ENCODE measurements at places on chromosomes 12 and 14.

GRCh38 chr12:5173511-5174011 lies 129.9 kb downstream of the KCNA5 start:
- no peak for DNase-seq

DNA sequence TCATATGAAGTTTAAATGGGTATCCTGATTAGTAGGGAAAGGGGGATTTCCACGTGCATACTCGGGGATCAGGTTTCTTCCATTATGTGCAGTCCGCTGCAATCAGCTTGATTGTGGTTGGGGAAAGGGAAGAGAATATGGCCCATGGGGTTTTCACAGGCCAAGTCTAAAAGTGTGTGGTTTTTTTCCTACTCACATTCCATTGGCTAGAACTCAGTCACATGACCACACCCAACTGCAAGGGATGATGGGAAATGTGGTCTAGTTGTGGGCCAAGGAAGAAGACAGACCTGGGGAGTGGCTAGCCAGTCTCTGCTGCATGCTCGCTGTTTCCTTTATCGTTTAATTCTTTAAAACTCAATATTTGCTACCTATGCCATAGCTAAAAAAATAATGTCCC lies 105.1 kb downstream of the PRIMA1 start:
- no peak for DNase-seq

DNA sequence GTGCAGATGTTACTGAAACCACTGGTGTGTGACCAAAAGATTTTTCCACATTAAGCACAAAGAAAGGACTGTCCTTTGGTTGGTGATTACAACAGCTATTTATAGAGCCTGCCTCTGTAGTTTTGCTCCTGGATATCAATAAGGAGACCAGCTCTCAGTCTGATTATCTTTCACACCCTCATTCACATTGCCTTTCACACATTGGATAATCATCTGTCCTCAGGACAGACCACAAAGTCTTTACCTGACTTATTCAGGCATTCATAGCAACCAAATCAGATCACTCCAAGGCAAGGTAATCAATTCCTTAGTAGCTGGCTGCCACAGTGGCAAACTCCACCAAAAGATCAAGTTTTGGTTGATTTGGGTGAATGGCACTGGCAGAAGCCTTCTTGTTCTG lies 59.6 kb upstream of the CPSF6 start:
- no peak for DNase-seq

- no peak for DNase-seq
These were observed 327.2 kb downstream of the RAD51B start for GRCh38 chr14:68146818-68147217.

GRCh38 chr12:43159506-43159905 lies 392.5 kb downstream of the ADAMTS20 start:
- no peak for DNase-seq

DNA sequence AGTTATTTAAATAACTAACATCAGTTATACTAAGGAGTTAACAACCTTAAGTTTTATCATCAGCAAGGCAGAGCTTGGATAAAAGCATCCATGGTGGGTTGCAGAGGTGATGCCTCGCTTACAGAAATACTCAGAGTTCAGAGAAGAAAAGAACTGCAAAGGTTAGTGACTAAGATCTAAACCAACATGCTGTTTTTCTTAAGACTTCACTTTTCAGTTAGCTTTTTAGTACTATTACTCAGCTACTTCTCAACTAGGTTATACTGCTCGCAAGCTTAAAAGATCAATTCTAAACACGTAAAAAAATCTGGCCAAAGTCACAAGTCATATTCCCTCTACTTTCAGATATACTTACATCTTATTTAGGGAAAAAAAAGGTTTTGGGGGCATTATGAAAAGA lies 2.8 kb downstream of the PPP1CC start:
- no peak for DNase-seq

- no peak for DNase-seq
These were observed 378.8 kb upstream of the SOX5 start for GRCh38 chr12:24328261-24328660.

- no peak for DNase-seq
These were observed 20.5 kb downstream of the FOXN4 start for GRCh38 chr12:109288571-109288970.

DNA sequence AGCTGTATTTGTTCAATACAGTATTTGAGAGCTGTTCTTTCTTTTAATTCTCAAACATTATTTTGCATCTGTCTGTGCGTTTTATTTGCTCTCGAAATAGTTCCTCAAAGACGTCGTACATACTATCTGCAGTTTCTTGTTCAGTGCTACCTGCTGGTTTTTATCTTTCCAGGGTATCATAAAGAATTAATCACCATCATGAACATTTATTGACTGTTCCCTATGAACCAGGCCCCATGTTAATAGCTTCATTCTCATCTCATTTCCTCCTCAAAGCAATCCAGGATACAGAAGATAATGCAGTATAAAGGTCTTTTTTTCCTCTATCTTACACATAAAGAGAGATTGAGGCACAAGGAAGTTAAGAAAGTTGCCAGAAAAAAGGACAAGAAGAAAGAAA lies 211.8 kb downstream of the DACT1 start:
- no peak for DNase-seq

GRCh38 chr12:617304-617915 lies 45.8 kb downstream of the NINJ2 start:
- DNase-seq = no peak

DNA sequence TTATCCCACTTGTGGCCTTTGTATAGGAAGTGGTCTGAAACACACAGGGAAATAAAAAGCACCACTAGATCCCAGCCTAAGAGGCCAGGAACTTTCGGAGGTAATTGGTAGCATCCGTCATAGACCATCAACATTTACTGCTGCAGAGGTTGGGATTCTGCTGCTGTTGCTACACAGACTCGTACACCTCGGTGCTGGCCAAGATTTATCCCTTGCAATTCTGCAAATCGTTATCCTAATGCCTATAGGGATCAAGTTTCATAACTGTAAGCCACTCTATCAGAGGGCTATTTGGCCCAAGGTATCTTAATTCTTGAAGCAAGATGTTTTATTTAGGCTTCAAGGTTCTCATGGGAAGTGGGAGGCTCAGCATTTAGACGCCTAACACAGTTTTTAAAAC lies 913.6 kb downstream of the GALC start:
- DNase-seq = no peak

DNA sequence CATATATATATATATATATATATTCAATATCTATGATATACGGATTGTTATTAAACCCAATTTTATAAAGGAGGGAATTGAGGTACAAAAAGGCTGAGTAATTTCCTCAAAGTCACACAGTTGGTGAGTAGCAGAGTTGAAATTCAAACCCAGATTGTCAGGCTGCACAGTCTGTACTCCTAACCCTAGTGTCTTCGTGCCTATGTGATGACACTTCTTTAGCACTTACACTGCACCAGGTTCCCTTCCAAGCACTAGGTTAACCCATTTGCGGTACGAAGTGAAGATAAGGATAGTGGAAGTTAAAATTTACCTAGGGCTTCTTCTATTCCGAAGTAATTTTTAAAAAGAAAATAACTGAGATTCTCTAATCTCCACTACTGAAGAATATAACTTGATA lies 125.1 kb upstream of the TSPAN8 start:
- DNase-seq = no peak

DNA sequence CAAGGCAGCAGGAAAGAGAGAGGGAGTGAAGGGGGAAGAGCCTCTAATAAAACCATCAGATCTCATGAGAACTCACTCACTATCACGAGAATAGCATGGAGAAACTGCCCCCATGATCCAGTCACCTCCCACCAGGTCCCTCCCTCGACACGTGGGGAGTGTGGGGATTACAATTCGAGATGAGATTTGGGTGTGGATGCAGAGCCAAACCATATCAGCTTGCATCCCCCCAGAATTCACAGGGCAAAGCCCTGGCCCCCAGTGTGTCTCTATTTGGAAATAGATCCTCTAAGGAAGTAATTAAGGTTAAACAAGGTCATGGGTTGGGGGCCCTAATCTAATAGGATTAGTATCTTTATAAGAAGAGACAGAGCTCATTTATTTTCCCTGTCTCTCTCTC lies 56.1 kb upstream of the TCL1A start:
- no peak for DNase-seq

- DNase-seq = no peak
These were observed 1088.8 kb downstream of the FSCB start for GRCh38 chr14:43418324-43418723.

- DNase-seq = no peak
These were observed 28.6 kb upstream of the PPM1H start for GRCh38 chr12:62963486-62964041.

GRCh38 chr12:7175493-7175892 lies 14.0 kb upstream of the PEX5 start:
- DNase-seq = no peak

DNA sequence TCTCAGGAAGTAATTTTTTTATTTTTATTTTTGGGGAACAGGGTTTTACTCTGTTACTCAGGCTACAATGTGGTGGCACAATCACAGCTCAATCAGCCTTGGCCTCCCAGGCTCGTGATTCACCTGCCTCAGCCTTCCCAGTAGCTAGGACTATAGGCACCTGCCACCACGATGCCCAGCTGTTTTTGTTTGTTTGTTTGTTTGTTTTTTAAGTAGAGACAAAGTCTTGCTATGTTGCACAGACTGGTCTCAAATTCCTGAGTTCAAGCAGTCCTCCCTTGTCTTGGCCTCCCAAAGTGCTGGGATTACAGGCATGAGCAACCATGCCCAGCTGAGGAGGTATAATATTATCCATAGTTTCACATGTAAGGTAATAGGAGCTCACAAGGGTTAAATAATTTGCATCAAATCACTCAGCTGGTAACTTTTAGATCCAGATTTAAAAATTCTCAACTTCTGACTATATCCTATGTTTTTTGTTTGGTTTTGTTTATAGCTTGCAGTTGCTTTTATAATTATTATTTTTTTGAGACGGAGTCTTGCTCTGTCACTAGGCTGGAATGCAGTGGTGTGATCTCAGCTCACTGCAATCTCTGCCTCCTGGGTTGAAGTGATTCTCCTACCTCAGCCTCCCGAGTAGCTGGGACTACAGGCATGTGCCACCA lies 629.3 kb downstream of the DIO2 start:
- DNase-seq = no peak

DNA sequence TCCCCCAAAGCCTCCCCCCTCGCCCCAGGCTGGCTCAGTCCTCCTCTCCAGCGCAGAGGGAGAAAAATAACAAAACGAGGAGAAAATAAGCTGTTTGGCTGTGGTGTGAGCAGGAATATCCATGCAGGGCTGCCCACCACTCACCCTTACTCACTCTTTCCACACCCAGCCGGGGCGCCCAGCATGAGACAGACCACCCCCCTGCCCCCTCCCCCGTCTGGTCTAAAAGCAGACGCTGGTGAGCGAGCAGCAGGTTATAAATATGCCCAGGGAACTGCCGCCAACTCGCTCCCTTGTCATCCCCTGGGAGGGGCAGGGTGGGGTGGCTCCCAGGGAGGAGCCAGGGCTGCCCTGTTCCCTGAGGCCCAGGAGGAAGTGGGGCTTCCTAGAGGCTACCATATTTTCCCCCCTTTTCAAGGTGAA lies 7.4 kb downstream of the WNT1 start:
- no peak for DNase-seq

- no peak for DNase-seq
These were observed 36.1 kb downstream of the SSPN start for GRCh38 chr12:26231470-26231869.

DNA sequence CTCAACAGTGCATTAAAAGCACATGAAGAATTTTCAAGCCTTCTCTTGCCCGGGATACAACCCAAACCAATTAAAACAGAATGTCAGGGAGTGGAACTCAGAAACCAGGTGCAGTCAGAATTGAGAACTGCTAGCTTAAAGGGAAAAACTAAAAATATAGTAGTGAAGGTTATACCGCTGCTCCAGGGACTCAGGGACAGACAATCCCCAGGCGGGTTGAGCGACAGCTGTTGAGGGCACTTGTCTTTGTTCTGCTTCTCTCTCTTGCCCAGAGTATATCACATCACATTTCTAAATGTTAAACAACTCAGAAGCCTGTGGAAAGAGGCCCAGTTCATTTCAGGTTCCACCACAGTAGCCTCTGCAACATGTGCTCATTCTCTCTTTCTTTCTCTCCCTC lies 93.1 kb downstream of the SLC5A8 start:
- DNase-seq = no peak

GRCh38 chr14:38718519-38718918 lies 384.5 kb downstream of the SEC23A start:
- DNase-seq = no peak

- DNase-seq = no peak
These were observed 7.5 kb upstream of the PTPRR start for GRCh38 chr12:70928071-70928470.

DNA sequence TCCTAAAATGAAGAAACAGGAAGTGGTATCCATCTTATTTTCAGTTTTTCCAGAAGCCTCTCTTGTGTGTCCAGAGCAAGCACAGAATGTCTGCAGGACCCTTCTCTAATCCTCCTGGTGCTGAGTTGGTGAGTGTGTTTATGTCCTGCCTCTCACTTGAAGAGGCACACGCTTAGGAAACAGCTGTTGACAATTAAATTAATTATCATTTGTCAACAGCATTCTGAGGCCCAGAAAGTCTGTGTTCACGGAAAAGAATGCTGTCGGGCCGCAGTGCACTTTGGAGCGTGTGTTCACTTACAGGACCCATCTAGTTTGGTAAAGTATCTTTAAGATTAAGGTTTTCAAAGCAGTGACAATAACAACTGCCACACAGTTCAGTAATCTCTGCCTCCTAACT lies 70.5 kb downstream of the LMNTD1 start:
- no peak for DNase-seq

- no peak for DNase-seq
These were observed 89.1 kb downstream of the STXBP6 start for GRCh38 chr14:24960816-24961215.

- DNase-seq = no peak
These were observed 177.5 kb downstream of the PELI2 start for GRCh38 chr14:56295743-56296142.

GRCh38 chr14:33938131-33938949 lies 12.5 kb downstream of the EGLN3 start:
- no peak for DNase-seq

- no peak for DNase-seq
These were observed 44.3 kb upstream of the PSMA6 start for GRCh38 chr14:35247777-35248475.

GRCh38 chr12:52355176-52355575 lies 12.1 kb downstream of the KRT85 start:
- DNase-seq = no peak

DNA sequence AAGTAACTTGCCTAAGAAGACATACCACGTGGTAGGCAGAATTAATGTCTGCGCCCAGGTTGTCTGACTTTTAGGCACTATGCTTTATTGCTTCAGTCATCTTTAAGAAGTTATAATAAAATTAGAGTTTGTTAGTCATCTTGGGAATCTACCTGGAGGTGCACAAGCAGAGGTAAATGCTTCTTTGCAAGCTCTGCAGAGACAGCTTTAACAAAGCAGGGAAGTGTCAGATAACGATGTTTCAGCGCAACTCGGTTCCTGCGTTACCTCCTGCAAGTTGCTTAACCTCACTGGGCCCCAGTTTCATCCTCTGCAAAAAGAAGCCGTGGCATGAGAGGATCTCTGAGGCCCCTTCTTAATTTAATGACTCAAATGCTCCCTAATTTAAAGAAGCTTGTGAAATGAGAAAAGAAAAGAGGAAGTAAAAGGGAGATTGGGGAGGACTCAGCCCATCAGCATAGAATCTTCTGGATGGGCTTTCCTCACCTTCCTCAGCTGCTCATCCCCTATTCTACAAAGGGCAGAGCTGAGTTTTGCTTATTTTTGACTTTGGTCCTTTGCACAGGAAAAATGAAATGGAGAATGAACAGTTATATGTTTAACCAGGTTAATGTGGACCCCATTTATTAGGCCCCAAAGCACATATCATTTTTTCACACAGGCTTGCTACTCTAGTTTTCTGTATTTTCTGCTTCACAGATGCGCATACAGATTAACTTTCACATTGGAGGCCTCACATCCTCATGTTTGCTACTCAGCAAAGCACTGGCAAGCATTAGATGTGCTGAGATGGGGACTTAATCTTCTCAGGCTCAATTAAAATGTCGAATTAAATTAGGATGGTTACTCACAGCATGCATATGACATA lies 5.1 kb downstream of the ARHGDIB start:
- no peak for DNase-seq

Measured in activated CD8-positive, alpha-beta memory T cell treated with anti-CD3 and anti-CD28 coated beads for 1 hour (primary cell).